ENCODE measurements at places on chromosomes 1 and 21.

DNA sequence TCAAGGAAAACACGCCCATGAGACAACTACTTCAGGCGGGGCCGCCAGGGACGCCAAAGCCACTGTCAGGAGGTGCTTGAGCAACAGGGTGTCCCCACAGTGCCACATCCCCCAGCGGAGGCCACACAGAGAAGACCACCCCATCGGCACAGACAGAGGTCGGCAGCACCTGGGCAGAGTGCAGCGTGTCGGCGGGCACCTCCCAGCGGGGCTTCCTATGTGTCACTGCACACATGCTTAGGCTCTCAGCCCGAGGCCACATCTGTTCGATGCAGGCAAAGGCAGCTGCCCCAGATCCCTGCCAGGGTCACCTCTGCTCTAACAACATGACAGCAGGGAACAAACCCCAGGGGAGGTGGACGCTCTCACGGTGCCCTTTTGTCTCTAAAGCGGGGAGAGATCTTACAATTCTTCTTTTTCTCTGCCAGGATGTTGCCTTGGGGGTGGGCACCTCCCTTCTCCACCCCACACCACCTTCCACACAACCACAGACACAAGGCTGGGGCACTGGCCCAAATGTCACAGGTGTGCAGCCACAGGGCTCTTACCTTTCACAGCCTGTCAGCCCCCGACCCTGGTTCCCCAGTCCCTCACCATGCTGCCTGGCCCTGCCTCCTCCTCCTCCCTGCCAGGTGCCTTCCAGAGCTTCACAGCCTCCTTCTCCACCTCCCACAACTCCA lies 4.2 kb downstream of the KRTAP10-8 start:
- no peak for DNase-seq

DNA sequence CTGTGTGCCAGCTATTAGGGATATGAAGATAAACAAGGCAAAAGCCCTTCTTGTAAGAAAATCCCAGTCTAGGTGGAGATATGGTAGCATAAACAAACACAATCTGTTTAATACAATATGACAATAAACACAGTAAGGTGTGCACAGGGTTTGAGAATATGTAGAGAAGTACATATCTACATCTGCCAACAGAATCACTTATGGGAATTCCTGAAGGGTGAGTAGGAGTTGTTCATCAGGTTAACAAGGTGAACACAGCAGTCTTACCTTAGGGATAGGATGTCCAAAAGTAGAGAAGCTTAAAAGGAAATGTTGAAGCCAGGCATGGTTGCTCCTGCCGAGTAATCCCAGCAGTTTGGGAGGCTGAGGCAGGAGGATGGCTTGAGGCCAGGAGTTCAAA lies 57.7 kb upstream of the LRRC7 start:
- no peak for DNase-seq

DNA sequence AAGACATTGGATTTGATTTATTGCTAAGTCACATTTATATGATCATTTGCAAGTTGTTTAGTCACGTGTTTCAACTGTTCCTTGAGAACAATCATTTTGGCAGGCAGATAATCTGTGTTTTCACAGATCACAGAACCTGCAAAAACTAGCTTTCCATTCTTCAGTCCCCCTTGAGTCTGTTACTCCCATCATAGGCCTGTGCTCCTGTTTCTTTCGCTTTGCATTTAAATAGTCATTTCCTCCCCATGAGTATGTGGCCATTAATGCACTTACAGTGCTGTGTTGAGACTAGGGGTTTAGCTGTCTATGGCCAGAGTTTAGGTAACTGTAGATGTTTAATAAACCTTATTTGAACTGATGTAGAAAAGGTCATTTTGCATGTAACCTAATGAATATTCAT lies 214.5 kb downstream of the PATJ start:
- no peak for DNase-seq

DNA sequence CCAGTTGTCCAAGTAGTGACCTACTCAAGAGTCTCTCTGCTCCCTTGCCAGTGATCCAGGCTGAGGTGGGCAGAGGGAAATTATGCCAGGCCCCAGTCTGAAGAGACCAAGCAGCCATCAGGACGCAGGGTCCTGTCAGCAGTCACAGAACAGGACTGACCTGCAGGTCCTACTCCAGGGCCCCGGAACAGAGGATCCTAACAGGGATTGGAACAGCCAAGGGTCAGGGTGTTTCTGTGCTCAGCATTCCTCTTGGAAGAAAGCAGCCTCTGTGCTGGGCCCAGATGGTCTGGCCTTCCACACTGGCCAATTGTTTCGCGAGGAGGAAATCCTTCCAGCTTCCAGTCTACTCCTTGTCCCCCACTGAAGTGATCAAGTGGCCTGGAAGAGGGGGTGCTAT lies 41.6 kb upstream of the USP1 start:
- DNase-seq: no peak

DNA sequence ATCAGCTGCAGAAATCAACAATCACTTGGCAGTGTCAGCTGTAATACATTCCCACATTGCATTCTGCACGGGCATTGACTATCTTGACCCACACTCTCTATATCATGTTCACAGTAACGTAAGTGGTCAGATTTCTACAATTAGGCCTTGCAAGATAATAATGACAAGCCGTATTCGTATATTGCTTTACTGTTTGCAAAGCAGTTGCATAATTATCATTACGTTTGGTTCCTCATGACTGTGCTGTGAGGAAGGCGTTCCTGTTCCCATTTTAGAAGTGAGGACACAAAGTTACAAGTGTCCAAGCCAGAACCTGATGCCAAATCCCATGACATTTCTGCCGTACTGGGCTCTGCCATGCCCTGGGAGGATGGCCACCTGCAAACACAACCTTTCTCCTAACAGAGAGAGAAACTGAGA lies 53.5 kb upstream of the TARBP1 start:
- no peak for DNase-seq

- DNase-seq: no peak
Observed at GRCh38 chr21:14542638-14543037, 3.5 kb downstream of the SAMSN1 start.

GRCh38 chr1:108600504-108600903 lies 40.6 kb downstream of the EEIG2 start:
- DNase-seq: no peak

GRCh38 chr1:172602706-172603105 lies 56.2 kb upstream of the FASLG start:
- no peak for DNase-seq

- no peak for DNase-seq
Observed at GRCh38 chr1:8456991-8457390, 139.1 kb downstream of the SLC45A1 start.

All from HTR-8/SVneo (cell line).